Activated T-cell treated with anti-CD3 and anti-CD28 coated beads for 4 hours (primary cell): ENCODE measurements at places on chromosomes 7 and 10.

DNA sequence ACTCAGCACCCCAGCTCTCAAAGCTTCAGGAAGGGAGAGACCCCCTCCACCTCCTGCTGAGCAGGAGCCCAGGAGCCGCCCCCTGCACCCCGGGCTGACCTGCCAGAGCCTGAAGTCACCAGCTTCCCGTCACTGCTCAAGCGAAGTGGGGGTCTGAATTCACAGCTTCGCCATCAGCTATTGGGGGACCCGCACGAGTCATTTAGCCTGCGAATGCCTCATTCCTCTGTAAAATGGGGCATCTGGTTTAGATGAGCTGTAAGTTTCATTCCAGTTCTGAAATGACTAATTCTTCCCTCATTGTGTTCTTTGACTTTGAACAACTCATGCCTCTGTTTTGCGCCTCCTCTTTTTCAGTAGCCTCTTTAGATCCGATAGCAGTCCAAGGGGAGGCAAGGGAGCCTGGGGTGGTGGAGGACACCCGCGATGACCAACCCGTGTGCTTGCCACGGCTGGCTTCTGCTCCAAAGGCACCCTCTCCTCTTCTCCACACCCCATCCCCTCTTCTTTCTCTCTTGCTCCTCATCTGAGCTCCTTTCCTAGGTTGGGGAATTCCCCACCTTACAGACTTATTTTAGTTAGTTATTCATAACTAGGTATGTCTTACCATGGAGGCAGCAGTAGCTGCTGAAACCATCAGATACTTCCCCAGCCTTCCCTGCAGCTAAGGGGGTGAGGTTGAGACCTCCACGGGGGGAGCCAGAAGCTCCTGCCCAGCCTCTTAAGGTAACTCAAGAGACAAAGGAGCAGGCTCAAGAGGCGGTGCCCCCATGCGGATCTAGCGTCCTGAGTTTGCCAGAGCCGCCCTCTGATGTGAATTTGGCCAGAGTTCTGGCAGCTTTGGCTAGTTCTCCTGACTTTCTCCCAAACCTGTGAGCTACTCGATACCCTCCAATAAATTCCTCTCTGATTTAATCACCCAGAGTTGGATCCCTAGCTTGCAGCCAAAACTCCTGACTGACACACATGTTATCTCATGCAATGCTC is 47.7 kb downstream of the RBM17 start:
- DNase-seq: no peak

GRCh38 chr10:75089634-75090033 is 21.8 kb upstream of the SAMD8 start:
- no peak for DNase-seq

DNA sequence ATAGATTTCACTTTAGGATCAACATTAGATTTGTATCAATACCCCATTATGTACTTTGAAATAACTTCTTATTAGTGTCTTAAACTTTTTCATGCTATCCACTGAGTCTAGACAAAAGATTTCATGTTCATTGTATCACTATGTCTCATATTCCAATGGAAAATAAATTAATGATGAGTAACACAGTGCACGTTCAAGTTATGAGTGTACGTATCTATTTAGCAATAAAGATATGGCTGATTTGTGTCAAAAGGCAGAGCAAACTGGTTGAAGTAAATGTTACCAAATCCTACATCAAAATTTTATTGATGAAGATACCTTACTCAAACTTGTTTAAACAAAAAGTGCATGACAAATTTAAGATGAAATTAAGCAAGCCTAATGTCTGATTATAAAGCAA is 102.4 kb downstream of the SEMA3E start:
- DNase-seq: no peak

GRCh38 chr7:81594767-81595166 is 175.1 kb downstream of the HGF start:
- DNase-seq: no peak
